Uterus (tissue), 4 donors: ENCODE measurements at places on chromosomes 5 and 9. TPM values are rescaled to one million over a fixed set of nuclear protein-coding genes. Genes with fewer than 3 reads are reported as not detected.

The JAKMIP2 gene
- 6.1 TPM for total RNA-seq

DNA sequence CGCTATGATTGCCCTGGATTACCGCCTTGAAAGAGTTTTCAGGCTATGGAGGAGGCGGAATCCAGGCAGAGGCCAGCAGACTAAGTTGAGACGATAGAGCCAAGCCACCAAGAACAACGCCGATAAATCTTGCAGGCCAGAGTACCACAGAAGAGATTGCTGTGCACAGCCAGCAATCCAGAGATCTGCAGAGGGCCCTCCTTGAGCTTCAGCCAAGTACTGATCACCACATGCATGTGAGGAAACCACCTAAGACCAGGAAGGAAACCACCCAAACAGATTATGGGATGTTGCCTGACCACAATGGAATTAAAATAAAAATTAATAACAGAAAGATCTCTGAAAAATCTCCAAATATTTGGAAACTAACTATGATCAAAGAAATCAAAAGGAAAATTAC is 74.9 kb downstream of the GCNT4 start:
- no peak for DNase-seq

- DNase-seq = no peak
Measured at GRCh38 chr9:91776409-91777291, 173.4 kb downstream of the ROR2 start.

DNA sequence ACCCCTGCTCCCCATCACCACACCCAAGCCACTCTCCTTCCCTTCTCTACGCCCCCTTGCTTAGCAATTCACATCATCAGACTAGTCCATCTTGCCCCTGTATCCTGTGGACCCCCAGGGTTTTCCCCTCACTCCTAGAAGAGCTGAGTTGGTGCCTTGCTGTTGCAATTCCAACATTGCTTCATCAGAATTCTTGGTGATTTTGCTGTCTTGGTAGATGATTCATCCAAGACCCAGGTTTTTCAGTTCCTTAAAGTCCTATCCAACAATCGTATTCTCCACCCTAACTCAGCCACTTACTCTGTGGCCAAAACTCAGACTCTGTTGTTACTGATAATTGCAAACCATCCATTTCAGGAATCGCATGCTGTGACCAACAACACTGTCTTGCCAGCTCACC is 21.4 kb upstream of the CCNJL start:
- no peak for DNase-seq

- DNase-seq = no peak
Measured at GRCh38 chr5:1860949-1861348, 21.8 kb downstream of the IRX4 start.

The PPP3R2 gene
- 0.07 TPM for total RNA-seq

GRCh38 chr5:151258201-151258611 is 5.2 kb downstream of the GM2A start:
- DNase-seq = no peak

The PNPLA7 gene
- total RNA-seq = 2.1 TPM

The LVRN gene
- not detected for total RNA-seq

The PCDHGA9 gene
- total RNA-seq = 11.8 TPM

The NAIP gene
- total RNA-seq = 38.7 TPM

The C9orf152 gene
- 1.6 TPM for total RNA-seq

- DNase-seq = no peak
Measured at GRCh38 chr5:8505196-8505595, 636.2 kb downstream of the MTRR start.

The ADRA1B gene
- total RNA-seq = not detected

GRCh38 chr5:117337064-117337749 is 762.6 kb upstream of the SEMA6A start:
- no peak for DNase-seq
